ENCODE measurements at places on chromosomes 1 and 21. TPM values are rescaled to one million over a fixed set of nuclear protein-coding genes. Genes with fewer than 3 reads are reported as not detected.

AKR7A2 gene
- total RNA-seq, result 92.3 TPM

COA6 gene
- 36.0 TPM for total RNA-seq

SLC26A9 gene
- not detected for total RNA-seq

KCNAB2 gene
- 2.2 TPM for total RNA-seq

DPT gene
- not detected for total RNA-seq

RPS6KC1 gene
- 21.5 TPM for total RNA-seq
